T-helper 17 cell (primary cell): ENCODE measurements at places on chromosomes 3 and 15.

- no peak for DNase-seq
These were observed 120.7 kb upstream of the LINGO1 start for GRCh38 chr15:77753281-77753873.

DNA sequence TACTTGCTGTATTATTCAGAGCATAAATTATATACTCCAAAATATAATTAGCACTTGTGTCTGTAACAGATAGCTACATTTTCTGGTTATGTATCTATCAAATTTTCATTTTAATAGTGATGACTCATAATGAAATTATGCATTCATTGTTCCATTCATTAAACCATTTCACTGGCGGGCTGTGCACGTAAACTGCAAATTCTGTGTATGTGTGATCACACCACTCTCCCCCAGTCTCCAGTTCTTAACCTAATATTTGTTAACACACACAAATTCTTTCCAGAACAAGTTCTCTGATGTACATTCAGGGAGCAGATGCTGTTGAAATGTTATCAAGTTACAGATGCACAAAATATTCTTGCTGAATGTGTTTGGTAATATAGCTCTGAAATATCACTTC lies 3.8 kb upstream of the KCNMB2 start:
- DNase-seq: no peak

GRCh38 chr3:18208091-18208490 lies 217.0 kb downstream of the SATB1 start:
- no peak for DNase-seq

DNA sequence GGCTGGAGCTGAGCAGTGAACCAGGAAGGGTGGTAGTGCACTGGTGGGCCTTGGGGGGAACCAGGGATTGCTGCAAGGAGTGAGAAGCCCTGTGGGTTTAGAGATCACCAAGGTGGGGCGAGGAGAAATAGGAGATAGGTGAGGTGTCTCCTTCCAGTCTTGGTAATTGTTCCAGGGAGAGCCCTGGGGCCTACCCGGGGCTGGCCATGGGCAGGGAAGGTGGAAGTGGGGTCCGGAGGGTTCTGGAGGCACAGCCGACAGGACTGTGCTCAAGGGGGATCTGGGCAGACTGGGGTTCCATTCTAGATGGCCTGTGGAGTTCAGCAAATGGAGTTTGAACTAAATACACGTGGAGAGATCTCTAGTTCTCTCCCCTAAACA lies 4.5 kb downstream of the CHST13 start:
- no peak for DNase-seq

DNA sequence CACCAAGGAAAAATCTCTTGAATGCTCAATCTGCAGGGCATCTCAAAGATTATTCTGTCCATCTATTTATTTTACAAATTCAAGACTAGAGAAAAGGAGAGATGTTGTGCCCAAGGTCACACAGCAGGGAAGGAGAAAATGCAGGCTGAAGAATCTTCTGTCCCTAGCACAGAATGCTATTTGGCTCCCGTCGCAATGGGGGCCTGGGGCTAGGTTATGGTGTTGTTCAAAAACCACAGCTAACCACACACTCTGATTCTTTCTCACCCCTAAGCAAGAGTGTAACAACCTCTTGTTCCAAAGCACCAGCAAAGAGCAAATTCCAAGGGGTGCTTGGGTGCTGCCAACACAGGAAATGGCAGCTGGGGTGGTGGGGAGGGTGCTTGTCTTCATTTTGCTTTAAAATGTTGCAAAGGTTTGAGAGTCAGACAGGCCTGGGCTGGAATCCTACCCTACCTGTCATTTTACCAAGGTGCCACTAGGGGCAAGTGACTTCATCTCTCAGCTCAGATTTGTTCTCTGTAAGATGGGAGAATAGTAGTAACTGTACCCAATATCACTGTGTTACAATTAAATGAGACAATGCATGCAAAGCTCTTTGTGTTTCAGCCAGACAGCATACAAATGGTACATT lies 112.5 kb downstream of the ADAMTS9 start:
- DNase-seq: no peak

DNA sequence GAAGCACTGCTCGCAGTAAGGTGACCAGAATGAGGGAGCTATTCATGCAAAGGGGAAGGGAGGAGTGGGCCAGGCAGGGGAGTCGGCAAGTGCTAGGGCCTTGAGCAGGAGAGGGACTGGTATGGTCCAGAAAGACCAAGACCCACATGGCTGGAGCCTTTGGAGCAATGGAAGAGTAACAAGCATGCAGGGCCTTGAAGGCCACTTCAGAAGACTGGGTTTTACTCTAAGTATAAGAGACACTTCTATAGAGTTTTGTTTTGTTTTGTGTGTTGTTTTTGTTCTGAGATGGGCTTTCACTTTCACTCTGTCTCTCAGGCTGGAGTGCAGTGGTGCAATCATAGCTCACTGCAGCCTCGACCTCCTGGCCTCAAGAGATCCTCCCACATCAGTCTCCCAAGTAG lies 42.0 kb downstream of the BFSP2 start:
- DNase-seq: no peak

- no peak for DNase-seq
These were observed 8.6 kb upstream of the GABPB1 start for GRCh38 chr15:50363612-50364011.

DNA sequence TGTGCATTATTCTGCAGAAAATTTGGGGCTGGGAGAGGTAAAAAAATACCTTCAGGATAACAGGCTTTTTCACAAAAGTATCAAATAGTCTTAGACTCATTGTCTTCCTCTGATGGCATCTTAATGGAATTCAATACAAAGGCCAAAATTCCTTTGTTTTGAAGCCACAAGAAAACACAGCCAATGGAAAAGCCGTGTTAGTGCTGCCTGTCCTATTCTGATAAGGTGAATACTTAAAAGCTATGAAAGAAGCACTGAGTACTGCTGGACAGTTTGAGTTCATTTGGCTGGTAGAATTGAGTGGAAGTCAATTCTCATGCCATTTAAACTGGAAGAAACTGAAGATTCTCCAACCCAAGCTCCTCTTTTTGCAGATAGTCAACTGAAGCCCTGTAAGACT lies 395.3 kb upstream of the TPRG1 start:
- no peak for DNase-seq

GRCh38 chr3:40901298-40901697 lies 298.0 kb upstream of the CTNNB1 start:
- no peak for DNase-seq
